Caudate nucleus (tissue), 63 donors: ENCODE measurements at places on chromosomes 3 and 15.

DNA sequence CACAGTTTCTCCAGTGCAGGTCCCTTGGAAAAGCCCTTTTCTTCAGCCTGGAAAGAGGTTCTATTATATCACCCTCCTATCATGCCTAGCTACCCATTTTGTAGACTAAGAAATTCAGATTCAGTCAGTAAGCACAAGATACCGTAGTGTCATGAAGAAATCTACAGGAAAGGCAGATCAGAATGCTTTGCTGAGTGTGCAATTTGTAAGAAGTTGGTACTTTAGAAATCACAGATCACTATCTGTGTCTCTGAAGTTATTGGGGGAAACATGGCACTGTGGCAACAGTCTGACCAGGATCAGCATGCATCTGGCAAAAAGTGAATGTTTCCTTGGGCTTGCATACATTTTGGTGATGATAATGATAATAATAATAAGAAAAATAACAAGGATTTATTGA, 531.8 kb downstream of the EPHB1 start:
- DNase-seq = no peak

GRCh38 chr15:63911160-63911559, 77.4 kb upstream of the HERC1 start:
- no peak for DNase-seq

GRCh38 chr3:134749802-134750553, 45.1 kb upstream of the EPHB1 start:
- DNase-seq = no peak

- no peak for DNase-seq
These were observed 40.1 kb downstream of the CDCP1 start for GRCh38 chr3:45105855-45106671.

- DNase-seq = no peak
These were observed 781.2 kb upstream of the NR2F2 start for GRCh38 chr15:95549168-95549738.

DNA sequence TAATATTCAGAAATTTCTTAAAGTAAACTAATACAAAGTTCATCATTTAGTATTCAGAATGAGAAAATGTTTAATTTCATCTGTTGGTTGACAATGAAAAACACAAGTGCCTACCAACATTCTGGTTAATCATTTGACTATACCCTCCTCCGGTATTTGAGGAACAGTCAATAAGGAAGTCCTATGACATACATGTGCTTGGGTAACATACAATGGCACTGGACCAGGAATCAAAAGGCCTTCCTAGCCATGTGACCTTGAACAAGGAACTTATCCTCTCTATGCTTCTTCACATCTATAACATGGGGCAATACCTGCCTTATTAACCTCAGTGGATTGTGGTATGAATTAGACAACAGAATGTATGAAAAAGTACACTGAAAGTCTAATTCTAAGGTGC, 65.8 kb downstream of the ZNF280D start:
- no peak for DNase-seq
